Left ventricle myocardium inferior (tissue), 1 donor: ENCODE measurements at places on chromosomes 4 and X.

DNA sequence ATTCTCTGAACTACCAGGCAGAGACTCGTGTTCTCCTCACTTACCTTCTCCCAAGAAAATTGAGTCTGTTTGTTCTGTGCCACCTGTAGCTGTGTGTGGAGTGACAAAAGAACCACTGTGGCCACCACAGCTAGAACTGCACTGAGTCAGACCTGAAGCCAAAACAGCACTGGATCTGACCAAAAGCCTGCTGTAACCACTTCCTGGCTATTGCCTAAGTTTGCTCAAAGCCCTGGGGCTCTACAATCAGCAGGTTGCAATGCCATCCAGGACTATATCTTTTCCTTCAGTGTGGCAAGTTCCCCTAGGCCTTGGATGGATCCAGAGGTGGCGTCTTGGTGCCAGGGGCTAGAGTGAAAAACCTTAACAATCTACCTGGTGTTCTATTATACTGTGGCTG, 449.1 kb downstream of the FAM133A start:
- DNase-seq, result no peak

DNA sequence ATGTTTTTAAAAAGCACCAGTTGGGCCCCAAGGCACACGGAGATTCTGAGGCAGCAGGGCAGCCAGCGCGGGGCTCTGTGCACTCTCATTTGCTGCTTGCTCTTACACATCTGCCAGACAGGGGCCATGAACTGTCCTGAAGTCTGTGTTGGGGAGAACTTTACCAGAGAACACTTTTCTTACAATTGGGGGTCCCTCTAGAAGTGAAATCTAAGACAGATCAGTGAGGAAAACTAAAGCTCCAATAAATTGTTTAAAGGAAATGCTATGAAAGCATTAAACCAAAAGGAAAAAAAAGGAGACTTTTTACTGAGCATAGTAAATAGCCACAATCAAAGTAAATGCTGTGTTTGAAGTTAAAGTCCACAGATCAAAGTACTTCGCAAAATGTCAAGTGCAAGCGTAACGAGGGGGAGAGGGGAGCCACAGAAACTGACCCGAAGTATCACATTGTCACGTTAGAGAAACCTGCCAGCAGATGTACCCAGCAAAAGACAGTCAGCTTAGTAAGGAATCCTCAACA, 37.8 kb downstream of the SORBS2 start:
- no peak for DNase-seq

- DNase-seq, result no peak
These were observed 68.8 kb downstream of the FNIP2 start for GRCh38 chr4:158837527-158838141.

- no peak for DNase-seq
These were observed 137.6 kb downstream of the NPNT start for GRCh38 chr4:106032851-106033286.

GRCh38 chr4:96205143-96205936, 365.4 kb downstream of the PDHA2 start:
- DNase-seq, result no peak

DNA sequence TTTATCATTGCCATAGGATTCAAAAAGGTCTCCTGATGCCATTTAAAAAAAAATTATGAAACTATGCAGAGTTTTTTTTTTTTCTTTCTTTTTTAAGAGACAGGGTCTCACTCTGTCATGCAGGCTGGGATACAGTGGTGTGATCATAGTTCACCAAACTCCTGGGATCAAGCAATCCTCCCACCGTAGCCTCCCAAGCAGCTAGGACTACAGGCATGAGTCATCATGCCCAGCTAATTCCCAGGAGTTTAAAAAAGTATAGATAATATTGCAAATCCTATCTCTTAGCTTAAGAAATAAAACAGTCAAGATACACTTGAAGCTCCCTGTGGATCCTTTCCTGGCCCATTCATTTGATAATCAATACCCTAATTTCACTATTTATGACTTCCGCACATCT, 58.6 kb upstream of the PRSS48 start:
- DNase-seq, result no peak

- no peak for DNase-seq
These were observed 58.7 kb downstream of the RASGEF1B start for GRCh38 chr4:81412946-81413495.

- DNase-seq, result no peak
These were observed 133.7 kb upstream of the CPXCR1 start for GRCh38 chrX:88613338-88613737.
